ENCODE measurements at places on chromosomes 12 and 14. TPM values are rescaled to one million over a fixed set of nuclear protein-coding genes. Genes with fewer than 3 reads are reported as not detected.

GRCh38 chr14:67675219-67675582 is 769 bp upstream of the VTI1B start:
- DNase-seq, result no peak

GRCh38 chr12:131552492-131552863 is 158.4 kb upstream of the SFSWAP start:
- DNase-seq, result no peak

DNA sequence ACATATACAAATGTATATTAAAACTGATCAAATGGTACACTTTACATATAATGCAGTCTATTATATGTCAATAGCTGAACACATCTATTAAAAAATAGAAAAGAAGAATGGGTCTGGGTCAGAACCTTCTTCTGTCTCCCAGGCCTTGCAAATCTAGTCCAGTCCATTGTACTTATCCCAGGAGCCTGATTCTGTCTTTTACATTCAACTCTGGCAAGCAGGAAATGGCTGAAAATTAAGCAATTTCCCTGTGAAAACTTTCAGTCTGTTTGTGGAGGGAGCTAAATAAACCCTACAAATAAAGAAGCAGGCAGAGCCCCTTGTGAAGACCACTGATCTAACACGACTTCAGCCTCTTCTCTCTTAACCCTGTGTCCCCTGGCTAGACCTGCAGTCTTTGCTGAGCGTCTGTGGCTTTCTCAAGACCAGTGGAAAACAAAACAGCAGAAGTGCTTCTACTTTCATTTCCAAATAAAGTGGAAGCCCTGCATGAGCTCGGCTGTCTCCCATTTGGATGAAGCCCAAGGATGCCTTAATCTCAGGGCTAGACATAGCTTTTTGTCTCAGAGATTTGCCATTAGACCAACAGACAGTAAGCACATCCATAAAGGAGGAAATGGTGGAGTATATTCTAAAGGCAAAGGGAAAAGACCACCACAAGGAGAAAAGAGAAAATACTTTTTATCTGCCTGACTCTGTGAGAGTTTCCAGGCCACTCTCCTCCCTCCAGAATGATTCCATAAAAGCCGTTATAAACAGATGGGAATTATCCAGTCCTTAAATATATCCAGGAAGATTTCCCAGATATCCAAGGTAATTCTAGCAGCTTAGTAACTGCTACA is 48.2 kb downstream of the CRACR2A start:
- DNase-seq, result no peak

NGB gene
- total RNA-seq, result not detected

All from activated naive CD4-positive, alpha-beta T cell treated with anti-CD3 and anti-CD28 coated beads, Interleukin-2, amount 50 U/mL, for 72 hours (primary cell).